ENCODE measurements at places on chromosomes 5 and 9.

- no peak for DNase-seq
- H3K4me1 ChIP-seq: no peaks in the 10 kb centered on the region
- H3K4me3 ChIP-seq: no peak within 1 kb of the TSS
- no peaks in the 10 kb centered on the region for H3K36me3 ChIP-seq
Measured at GRCh38 chr5:153490118-153491037, at the start of gene GRIA1. Gene GRIA1, plus strand, starts transcription at chr5:153490670.

- H3K27me3 ChIP-seq: peaks cover 2% of the 10 kb centered on the region
- no peaks in the 10 kb centered on the region for H3K36me3 ChIP-seq
- H3K4me1 ChIP-seq: no peaks in the 10 kb centered on the region
- DNase-seq: no peak
- no peak overlapping the region for H3K4me3 ChIP-seq
Measured at GRCh38 chr5:1555808-1556731, 32.3 kb upstream of the LPCAT1 start.

DNA sequence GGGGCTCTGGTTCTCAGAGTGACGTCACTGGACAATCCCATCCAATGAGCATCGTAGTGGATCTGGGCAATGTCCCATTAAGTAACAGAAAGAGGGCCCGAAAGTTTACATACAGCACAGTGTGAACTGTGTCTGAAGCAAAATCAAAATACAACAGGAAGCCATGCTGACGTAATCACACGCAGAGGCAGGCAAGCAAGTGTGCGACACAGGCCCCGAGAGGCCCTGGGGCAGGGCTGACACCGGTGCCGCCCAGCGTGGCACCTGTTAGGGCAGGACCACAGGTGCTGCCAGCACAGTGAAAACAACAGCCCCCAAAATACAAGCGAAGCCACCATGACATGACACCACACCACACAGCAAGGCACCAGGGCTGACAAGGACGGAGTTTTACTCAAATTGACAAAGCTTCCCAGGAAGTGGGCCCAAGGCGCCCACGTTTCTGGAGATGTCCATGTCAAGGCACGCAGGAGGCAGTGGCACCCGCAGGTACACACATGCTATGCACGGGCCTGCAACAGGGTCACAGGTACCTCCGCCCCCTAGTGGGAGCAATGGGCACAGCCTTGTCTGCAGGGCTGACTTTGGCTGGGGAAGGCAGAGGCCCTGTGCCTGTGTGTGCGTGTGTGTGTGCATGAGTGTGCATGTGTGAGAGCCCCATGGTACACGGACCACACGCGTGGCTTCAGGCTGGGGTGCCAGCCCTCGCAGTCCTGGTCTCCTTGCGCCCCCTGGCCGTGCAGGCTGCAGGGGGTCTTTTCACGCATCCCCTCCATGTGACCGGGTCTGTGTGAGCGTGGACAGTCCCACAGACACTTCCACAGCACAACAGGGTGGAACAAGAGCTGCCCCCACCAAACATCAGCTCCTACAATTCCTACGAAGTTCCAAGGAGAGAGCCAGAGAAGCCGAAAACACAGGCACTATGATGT lies 19.6 kb downstream of the QSOX2 start:
- H3K4me3 ChIP-seq: no peak overlapping the region
- peaks cover 19% of the 10 kb centered on the region for H3K4me1 ChIP-seq
- DNase-seq: peak; percentile 55

DNA sequence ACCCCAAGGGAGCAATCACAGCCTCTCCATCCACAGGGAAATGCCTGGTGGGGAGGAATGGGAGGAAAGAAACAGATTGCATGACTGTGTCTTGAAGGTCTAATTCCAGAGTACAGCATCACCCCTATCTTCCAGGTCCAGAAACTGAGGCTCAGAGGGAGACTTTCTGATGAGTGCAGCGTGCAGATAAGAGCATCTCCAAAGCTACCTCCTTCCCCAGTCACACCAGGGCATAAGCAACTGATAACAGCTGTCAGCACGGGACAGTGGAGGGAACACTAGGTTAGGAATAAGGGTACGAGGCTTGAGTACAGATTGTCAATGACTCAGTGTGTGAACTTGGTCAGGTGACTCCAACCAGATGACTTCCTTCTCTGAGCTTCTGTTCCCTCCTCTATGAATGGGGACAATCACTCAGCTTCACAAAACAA lies 126.9 kb downstream of the KCNIP1 start:
- no peak for DNase-seq
- peaks cover 4% of the 10 kb centered on the region for H3K4me1 ChIP-seq
- H3K27ac ChIP-seq: no peak overlapping the region
- H3K36me3 ChIP-seq: no peaks in the 10 kb centered on the region

DNA sequence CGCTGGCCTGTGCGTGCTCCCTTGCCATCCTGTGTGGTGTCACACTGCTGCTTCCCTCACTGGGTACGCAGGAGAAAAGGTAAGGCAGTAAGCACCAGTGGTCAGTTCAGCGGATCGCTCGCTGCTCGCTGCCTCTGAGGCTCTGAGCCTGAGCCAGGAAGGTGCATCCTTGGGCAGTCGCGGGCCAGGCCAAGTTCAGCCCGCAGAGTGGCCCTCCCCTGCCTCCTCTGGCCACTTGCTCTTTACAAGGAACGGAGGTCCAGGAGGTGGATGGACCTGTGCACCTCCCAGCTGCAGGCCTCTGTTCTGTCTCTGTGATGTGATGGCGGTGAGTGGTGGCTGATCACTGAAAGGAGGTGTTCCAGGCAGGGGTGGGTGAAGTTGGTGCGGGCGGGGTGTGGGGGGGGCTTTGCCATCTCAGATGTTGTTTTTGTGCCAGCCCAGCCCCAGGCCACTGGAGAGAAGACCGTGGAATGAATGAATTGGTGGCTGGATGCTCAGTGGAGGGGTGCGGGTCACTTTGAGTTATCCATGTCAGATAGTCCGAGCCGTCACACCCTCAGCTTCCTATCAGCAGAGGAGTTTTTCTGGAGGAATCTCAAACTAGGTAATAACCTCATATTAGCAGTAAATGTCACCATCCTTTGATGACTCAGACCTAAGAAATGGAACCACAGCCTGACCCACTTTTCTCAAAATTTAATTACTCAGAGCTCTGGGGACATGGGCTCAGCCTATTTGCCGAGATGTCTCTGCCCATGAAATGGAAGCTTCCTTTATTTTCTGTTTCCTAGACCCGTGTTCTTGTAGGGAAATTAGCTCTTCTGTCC lies 7.3 kb downstream of the COL5A1 start:
- H3K27me3 ChIP-seq: no peaks in the 10 kb centered on the region
- no peak for DNase-seq
- H3K4me3 ChIP-seq: no peak overlapping the region
- no peaks in the 10 kb centered on the region for H3K4me1 ChIP-seq

- H3K27me3 ChIP-seq: peaks cover 7% of the 10 kb centered on the region
- peaks cover 8% of the 10 kb centered on the region for H3K4me1 ChIP-seq
- H3K27ac ChIP-seq: no peak overlapping the region
- no peaks in the 10 kb centered on the region for H3K36me3 ChIP-seq
Measured at GRCh38 chr9:117644932-117645636, 59.1 kb upstream of the TLR4 start.

GRCh38 chr5:174300941-174301761 lies 255.6 kb downstream of the NSG2 start:
- H3K4me3 ChIP-seq: no peak overlapping the region
- no peaks in the 10 kb centered on the region for H3K36me3 ChIP-seq
- no peaks in the 10 kb centered on the region for H3K4me1 ChIP-seq
- H3K27ac ChIP-seq: no peak overlapping the region

GRCh38 chr9:96618209-96619123 lies 1.2 kb downstream of the CDC14B start:
- H3K27ac ChIP-seq: no peak overlapping the region
- peaks cover 8% of the 10 kb centered on the region for H3K4me1 ChIP-seq

DNA sequence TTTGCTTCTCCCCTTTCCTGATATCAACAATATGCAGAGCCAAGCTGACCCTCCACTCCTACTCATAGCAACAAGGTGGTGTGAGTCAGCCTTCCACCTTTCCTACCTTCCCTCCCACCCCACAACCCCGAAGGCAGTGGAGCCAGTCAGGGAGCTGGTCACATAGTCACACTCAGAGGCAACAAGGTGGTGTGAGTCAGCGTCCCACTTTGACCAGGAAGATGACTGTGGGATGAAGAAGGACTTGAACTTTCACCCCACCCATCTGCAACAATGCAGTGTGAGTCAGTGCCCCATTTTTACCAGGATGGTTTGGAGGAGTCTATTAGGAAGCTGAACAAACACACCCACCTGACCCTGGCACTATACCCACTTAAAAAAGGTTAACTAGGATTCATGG lies 30.1 kb upstream of the ZNF782 start:
- H3K4me3 ChIP-seq: no peak overlapping the region
- H3K36me3 ChIP-seq: peaks cover 12% of the 10 kb centered on the region
- H3K27me3 ChIP-seq: peaks cover 2% of the 10 kb centered on the region

- no peaks in the 10 kb centered on the region for H3K36me3 ChIP-seq
- H3K4me3 ChIP-seq: no peak overlapping the region
- H3K27ac ChIP-seq: no peak overlapping the region
- peaks cover 4% of the 10 kb centered on the region for H3K4me1 ChIP-seq
- DNase-seq: no peak
Measured at GRCh38 chr9:15346837-15347236, 39.8 kb upstream of the TTC39B start.

- peaks cover 51% of the 10 kb centered on the region for H3K36me3 ChIP-seq
- no peak for DNase-seq
- H3K4me1 ChIP-seq: peaks cover 9% of the 10 kb centered on the region
- no peak overlapping the region for H3K27ac ChIP-seq
- no peak overlapping the region for H3K4me3 ChIP-seq
Measured at GRCh38 chr5:10401498-10401897, 40.2 kb upstream of the ROPN1L start.

DNA sequence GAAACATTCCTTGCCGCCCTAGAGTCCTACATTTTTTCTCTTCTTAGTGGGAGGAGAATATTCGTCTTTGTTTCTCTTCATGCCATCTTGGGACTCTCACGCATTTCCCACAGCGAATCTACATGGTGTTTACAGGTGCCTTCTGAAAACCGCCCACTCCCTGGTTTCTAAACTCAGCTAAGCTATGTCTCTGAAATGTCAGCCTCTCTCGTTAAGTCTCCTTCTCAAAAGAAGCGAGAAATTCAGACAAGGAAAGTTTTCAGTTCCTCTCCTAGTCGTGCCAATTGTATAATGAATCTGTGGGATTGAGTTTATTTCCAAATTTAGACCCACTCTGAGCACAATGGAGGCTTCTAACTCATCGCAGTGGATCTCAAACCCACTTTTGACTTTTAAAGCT lies 186.8 kb upstream of the NFIB start:
- no peak overlapping the region for H3K4me3 ChIP-seq
- H3K4me1 ChIP-seq: no peaks in the 10 kb centered on the region
- H3K27me3 ChIP-seq: no peaks in the 10 kb centered on the region
- DNase-seq: no peak

All from activated T-helper 2 cell treated with anti-CD3 and anti-CD28 coated beads, Interferon-gamma antibody, Interleukin-2, Interleukin-4, amounts not matched to agents 10 μg/mL and 5 μg/mL and 100 μg/mL, durations not matched to agents 14 hours and 24 hours and 36 hours (primary cell).